ENCODE measurements at places on chromosomes 2 and 18. TPM values are rescaled to one million over a fixed set of nuclear protein-coding genes. Genes with fewer than 3 reads are reported as not detected.
A peak's percentile ranks its signal among the peaks of the same experiment; 100 is the strongest.

- no peak for DNase-seq
Measured at GRCh38 chr18:62399781-62400308, 74.7 kb downstream of the TNFRSF11A start.

GRCh38 chr2:172937884-172938712 lies 137.5 kb upstream of the MAP3K20 start:
- no peak for DNase-seq

Gene CDH7
- not detected for total RNA-seq

DNA sequence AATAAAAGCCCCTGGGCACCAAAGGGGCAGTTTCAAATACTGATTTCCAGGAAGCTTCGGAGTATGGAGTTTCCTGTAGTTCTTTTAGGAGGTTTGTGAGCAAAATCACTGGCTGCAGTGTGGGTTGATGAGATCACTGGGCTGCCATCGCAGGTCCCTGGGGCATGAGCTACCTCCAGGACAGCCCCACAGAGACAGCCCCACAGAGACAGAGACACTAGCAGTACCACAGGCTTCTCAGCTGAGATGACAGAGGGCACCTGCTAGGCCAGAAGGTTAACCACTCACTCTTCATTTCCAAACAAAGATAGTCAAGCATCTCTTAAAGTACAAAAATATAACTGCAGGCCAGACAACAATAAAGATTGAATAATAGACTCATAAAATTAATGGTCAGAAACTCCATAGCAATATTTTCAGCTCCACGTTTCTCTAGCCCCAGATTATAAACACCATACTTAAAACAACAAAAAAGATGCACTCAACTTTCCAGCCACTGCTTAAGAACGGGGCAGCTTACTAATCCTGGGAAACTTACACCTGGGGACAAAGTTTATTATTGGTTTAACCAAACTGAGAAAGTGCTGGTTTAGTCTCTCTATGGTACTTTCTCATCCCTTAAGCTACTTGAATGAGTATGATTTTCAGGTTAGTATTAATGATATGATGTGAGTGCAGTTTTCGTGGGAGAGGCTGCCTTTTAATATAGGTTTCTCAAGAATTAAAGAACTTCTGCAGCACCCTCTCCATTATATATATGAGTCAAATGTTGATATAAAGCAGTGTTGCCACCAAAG lies 11.6 kb downstream of the AFF3 start:
- DNase-seq, result no peak

DNA sequence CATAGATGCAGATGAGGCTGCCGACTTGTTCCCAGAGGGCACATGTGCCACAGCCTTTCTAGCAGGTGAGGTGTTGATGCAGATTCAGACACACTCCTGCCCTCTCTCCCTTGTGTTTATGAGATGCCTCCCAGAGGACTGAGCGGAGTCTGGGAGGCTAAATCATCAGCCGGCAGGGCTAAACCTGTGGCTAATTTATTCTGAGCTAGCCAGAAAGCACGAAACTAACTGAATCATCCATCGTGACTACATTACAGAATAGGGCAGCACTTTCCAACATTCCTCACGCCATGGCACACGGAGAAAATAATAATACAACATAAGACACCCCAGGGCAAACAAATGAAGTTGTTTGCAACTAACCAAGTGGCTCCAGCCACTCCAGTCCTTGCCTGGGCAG lies 101.7 kb upstream of the FZD7 start:
- DNase-seq, result no peak

GRCh38 chr2:134262684-134263083 lies 8.8 kb downstream of the MGAT5 start:
- peak; percentile 70 for DNase-seq

DNA sequence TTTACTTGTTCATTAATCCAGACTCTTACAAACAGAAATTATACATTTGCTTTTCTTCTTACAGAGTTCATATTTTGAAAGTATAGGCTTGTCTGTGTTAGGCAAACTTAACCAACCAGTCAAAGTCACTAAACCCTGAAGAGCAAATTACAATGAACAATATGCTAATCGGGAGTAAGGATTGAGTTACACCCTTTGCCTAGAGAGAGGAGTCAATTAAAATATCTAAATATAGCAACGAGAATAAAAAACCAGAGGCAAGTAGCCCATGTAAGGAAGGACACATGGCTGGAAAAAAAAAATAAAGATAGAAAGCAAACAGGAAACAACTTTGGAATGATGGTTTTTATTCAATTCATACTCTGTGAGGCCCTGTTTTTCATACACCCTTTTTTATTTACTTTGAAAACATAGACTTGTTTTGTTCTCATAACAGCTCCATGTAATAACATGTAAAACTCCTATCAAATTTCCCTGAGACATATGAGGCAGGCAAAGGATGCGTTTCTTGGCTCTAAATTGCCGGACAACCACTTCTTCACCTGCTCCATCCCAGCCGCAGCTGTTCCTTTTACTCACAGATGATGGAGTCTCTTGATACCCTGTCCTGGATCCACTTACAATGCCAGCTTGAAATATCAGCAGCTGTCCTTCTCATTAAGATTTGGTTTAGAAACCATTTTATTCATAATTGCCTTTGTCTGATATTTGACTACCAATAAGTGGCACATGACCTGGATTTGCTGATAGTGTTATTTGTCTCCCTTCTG lies 767.7 kb upstream of the GCFC2 start:
- no peak for DNase-seq

GRCh38 chr2:149143734-149144133 lies 105.2 kb downstream of the LYPD6B start:
- DNase-seq, result no peak

GRCh38 chr2:16691261-16691660 lies 25.6 kb upstream of the CYRIA start:
- DNase-seq, result no peak

DNA sequence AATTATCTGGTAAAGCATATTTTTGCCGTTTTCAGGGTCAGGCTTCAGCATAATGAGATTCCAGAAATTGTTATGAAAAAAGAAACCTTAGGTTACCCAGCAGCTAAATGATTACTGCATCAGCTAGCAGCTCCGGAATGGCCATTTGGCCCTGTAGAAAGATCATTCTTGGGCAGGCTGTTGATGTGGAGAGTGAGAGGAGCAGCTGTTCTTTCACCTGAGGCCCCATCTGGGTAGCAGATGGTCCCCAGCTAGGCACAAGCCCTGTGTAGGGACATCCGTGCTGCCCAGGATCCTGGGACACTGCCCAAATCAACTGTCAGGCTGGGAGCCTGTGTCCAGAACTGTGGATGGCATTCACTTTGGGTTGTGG lies 61.8 kb downstream of the NEDD4L start:
- no peak for DNase-seq

Gene NMUR1
- total RNA-seq, result not detected

DNA sequence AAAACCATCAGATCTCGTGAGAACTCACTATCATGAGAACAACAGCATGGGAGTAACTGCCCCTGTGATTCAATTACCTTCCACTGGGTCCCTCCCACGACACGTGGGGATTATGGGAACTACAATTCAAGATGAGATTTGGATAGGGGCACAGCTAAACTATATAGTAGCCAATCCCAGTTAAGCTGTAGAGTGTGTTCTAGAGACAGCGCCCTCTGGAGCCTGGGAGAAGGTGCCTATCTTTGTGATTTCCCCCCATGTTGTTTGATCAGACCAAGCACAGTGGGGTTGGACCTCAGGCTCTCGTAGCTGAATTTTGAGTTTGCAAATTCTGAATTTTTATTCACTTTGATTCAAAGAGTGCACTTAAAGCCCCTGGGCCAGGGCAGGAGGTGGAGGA lies 108.2 kb upstream of the TWIST2 start:
- DNase-seq, result no peak

Gene TTR
- not detected for total RNA-seq

Gene CDK15
- total RNA-seq, result 0.27 TPM

Measured in Peyer's patch (tissue), 4 donors.